ENCODE measurements at places on chromosomes 12 and 14.

- no peak for DNase-seq
These were observed 64.0 kb downstream of the PIWIL1 start for GRCh38 chr12:130401703-130402102.

- peak; percentile 74 for DNase-seq
These were observed 24.3 kb downstream of the CMA1 start for GRCh38 chr14:24483604-24484252.

DNA sequence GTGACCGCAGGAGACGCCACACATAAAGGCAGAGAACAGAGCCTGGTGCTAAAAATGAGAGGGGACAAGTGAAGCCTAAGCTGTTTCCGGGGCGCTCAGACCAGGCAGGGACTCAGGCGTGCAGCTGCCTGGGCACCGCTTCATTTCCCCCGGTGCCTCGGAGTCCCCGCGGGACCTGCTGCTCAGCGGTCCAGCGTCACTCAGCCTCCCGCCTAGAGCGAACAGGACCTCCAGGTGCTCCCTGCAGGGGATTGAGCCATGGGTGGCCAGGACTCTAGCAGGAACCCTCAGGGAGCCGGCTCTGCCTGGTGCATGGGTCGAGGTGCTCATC lies 31.0 kb downstream of the CCDC85C start:
- DNase-seq: no peak

DNA sequence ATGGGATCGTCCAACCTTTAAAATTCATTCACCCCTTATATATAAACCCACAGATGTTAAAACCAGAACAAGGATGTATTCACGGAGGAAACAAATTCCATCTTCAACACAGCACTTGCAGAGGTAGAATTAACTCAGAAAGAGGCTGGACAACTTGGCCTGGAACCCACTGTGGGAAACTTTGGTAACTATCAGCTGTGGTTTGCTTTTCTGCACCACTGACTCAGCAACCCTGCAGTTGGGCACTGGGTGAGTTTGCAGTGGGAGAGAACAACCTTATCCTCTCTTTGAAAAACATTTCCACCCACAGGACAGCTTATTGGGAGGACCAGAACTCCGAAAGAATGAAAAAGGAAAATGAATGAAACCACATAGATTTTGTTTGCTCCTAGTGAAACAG lies 66.3 kb downstream of the ZNF664 start:
- DNase-seq: no peak

- DNase-seq: no peak
These were observed 23.2 kb downstream of the RAP1B start for GRCh38 chr12:68633614-68634558.

DNA sequence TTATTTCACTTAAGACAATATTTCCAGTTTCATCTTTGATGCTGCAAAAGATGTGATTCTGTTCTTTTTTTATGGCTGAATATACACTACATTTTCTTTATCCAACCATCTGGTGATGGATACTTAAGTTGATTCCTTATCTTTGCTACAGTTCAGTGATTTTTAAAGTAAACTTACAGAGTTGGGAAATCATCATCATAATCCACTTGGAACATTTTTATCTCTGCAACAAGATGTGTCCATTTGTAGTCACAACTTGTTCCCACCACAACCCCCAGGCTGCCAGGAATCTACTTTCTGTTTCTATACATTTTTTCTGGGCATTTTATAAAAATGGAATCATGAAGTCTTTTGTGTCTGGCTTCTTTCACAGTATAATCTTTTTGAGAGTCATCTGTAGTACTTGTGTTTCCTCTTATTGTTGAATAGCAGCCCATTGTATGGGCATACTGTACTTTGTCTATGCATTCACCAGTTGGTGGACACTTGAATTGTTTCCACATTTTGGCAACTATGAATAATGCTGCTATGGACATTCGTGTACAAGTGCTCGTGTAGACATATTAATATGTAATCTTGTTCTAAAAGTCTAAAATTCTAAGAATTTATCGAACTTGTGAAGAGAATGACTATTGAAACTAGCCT lies 212.5 kb upstream of the DDHD1 start:
- DNase-seq: no peak
